Pancreas (tissue), 10 donors: ENCODE measurements at places on chromosomes 3 and 15. TPM values are rescaled to one million over a fixed set of nuclear protein-coding genes. Genes with fewer than 3 reads are reported as not detected.

Gene FGF7
- total RNA-seq, result 6.2 TPM

Gene GP9
- not detected for total RNA-seq

Gene GOLGA8O
- total RNA-seq, result 0.23 TPM

Gene ALDH1A2
- total RNA-seq, result 6.3 TPM

Gene TNFSF10
- total RNA-seq, result 11.7 TPM

Gene SERP1
- total RNA-seq, result 197 TPM

Gene NDN
- 3.7 TPM for total RNA-seq
